ENCODE measurements at places on chromosomes 5 and 9.

GRCh38 chr5:78698191-78698791 lies 49.7 kb upstream of the LHFPL2 start:
- no peak for DNase-seq

- DNase-seq = no peak
Measured at GRCh38 chr5:177142098-177142611, 8.6 kb downstream of the NSD1 start.

DNA sequence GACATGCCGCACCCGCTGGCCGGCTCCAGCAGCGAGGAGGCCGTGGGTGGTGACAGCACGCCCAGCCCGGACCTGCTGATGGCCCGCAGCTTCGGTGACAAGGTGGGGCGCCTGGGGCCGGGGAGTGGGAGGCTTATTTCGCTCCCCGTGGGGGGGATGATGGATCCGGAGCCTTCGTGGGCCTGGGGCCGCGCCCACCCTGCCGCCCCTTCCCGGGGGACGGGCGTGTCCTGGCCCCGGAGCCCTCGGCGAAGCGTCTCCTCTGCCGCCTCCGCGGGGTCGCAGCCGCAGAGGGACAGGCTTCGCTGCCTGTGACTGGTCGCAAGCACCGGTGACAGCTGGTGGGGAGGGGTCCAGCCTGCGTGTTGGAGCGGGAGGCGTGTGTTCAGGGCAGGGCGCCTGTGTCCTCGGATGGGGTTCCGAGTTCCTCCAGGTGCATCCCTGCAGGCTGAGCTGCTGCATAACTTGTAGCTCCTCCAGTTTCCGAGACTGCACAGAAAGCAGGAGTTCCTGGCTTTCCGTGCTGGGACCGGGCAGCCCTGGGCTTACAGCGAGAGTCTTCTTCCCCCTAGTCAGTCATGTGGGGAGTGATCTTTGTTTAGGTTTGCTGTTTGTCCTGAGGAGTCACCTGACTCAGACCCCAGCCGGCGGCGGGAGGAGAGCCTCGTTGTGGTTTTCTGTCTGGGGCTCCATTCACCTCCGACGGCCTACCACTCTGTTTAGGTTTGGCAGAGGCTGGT lies 666 bp downstream of the SNX30 start:
- DNase-seq = no peak

GRCh38 chr5:7849681-7850394 lies 1.1 kb downstream of the CFAP90 start:
- no peak for DNase-seq

DNA sequence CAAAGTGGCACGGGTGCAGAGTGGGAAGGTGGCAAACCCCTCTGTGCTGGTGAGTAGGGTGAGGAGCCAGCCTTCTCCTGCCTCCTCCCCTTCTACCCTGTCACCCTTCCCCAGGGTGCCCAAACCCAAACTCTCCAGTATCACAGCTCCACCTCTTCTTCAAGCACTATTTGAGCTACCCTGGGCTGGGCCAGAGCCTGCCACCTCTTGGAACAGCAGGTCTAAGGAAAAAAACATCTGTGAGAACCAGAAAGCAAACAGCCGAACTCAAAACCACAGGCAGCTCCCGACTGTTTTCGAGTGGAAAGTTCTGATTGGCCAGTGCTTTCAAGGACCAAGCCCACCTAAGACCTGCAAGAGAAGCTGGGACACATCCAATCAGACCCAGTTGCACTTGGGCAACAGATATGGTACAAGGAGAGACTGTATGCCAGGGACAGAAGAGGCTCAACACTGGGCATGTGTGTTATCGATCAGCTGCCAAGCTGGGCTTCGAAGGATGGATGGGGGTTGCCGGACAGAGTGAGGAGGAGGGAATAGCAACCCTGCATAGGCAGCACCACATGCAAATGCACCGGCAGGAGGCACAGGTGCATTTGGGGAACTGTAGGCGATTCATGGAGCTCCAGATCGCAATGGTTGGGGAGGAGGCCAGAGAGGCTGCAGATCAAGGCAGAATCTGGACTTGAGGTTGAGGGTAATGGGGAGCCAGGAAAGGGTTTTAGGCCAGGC lies 19.7 kb downstream of the ACSL6 start:
- DNase-seq = no peak

DNA sequence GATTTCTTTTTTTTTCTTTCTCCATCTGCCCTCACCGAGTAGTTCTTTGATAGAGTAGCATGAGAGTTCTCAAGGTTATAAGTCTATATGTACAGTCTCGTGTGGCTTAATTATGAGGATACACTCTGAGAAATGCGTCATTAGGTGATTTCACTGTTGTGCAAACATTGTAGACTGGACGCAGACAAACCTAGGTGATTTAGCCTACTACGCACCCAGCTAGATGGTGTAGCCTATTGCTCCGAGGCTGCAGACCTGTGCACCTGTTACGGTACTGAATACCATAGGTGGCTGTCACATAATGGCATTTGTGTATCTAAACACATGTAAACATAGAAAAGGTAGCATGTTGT lies 26.9 kb upstream of the CORO2A start:
- no peak for DNase-seq

- DNase-seq = no peak
Measured at GRCh38 chr5:89129941-89130340, 247.0 kb upstream of the MEF2C start.

DNA sequence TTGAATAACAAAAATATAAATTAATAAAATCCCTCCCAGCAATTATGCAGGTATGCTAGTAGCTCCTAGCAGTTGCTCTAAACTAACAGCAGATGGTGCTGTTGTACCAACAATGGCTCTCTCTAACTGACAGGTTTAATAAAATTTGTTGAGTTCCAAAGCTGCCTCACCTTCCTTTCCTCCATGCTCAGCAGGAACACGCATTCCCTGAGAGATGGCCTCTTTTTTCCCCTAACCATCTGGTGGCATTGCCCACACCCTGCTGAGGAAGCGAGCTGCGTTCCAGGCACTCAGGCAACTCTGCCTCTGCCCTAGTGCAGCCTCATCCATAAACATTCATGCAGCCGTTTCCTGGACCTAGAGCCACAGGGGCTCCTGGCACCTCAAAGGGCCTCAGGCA lies 106.2 kb downstream of the KLHL3 start:
- DNase-seq = no peak

DNA sequence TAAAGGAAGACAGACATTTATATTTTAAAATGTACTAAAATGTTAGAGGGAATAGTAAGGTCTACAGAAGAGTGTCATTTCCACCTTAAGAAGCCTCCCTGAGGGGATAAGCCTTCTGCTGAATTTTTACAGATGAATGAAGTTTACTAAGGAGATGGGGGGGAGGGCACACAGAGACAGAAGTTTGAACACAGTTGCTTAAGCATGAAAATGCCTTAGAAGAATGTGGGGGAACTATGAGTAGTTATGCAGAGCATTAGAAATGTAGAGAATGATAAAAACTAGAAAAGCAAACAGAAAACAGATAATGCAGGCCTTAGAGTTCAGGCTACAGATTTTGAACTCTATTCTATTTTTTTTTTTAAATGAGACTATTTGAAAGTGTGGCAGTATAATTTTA lies 232.2 kb upstream of the VLDLR start:
- no peak for DNase-seq

DNA sequence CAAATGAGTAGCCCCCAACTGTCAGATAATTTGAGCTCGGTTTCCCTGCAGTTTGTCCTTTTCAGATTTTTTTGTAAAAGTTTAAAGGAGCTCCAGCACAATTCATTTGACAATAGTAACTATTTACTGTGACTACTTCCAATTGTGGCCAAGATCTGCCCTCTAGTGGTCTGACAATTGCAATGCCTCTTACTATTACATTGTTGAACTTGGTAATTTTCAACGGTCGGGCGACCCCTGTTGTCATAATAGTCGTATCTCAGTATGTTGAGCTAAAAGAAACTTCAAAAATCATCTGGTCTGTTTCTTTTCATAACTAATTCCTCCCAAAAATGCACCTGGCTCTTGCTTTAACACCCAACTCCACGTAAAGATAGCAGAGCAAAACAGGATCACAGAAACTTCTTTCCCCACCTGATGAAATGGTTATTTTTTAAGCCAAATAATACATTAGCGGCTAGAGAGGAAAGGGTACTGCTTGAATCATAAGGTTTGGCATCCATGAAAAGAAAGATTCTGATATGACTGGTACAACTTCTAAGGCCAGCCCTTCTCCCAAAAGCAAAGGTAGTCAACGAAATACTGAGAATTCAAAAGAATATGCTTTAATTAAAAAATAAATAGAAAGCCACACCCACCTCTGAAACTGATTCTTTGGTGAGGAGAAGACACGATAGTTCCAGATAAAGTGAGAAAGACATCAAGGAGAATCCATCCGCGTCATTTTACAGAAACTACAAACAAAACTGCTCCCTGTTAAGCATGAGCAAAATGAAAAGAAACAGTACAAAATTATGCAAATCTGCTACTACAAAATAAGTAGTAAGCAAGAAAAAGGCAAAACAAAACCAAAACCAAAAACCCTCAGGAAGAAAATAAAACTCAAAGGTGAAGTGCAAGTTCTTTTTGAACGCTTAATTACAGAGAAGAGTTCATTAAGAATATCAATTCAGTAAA lies 76.9 kb upstream of the HTR4 start:
- peak; percentile 61 for DNase-seq

- DNase-seq = no peak
Measured at GRCh38 chr5:146947181-146947941, 68.8 kb upstream of the PPP2R2B start.

DNA sequence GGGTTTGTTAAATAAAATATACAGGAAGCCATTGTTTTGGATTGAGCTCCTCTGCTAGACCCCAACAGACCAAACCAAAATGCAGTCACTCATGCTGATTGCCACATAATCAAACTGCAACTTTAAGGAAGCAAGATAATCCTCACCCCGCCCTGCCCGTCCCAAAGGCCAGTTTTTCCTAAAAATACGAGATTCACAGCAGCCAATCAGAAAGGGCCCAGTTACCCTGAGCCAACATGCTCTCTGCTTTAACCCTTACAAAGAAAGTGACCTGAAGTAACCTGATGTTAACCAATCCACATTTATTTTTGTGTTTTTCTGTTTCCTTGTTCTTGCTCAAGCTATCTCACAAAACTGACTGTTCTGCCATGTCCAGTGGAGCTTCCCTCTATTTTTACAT lies 21.5 kb upstream of the RNF20 start:
- no peak for DNase-seq

GRCh38 chr9:123090956-123091355 lies 57.5 kb downstream of the GPR21 start:
- no peak for DNase-seq

DNA sequence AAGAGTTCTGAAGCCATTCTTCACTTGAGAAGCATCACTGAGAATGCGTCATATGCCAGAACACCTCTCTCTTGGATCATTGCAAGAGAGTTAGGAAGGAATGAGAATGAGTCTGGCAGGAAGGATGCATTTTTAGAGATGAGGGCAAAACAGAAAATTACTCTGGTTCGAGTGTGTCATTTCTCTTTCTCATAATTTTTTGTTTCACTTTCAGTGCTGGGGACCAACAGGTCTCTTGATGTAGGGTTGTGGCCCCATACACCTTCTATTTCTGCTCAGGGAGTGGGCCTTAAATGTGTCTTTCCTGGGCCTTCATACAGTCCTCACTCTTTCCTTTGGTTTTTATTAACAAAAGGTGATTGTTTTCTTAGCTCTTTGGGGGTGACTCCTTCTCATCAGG lies 302.4 kb downstream of the NR3C1 start:
- DNase-seq = no peak

DNA sequence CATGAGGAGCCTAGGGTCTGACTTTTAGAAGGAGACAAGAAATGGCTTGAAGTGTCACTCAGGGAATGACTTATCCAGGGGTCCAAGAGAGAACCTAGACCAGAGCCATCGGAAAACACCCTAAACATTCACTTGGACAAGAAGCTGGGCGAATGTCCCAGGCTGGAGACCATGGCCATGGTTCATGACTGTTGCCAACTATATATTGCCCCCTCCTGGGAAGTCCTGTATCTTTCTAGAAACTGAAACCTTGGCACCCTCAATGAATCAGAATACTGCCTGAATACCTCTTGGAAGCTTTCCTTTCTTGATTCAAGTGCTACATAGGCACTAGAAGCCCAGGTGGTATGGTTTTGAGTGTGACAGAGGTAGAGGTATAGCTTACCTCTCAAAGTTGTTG lies 29.9 kb downstream of the TRMO start:
- no peak for DNase-seq

DNA sequence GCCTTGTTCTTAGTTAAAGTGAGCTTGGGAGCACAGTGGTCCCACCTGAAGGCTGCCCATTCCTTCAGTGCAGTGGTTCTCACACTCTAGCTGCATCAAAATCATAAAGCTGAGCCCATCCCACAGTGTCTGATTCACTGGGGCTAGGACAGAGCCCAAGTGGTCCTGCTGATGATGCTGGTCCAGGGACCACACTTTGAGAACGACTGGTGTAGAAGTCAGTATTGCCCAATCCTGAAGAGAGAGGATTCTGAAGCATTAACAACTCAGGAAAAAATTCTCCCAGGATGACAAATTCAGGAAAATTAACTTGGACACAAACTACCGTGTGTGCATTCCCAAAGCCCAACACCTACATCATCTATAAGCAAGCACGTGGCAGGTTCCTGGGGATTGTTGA lies 176.2 kb downstream of the GABBR2 start:
- DNase-seq = no peak

- no peak for DNase-seq
Measured at GRCh38 chr9:124480621-124480981, 26.6 kb downstream of the NR5A1 start.

DNA sequence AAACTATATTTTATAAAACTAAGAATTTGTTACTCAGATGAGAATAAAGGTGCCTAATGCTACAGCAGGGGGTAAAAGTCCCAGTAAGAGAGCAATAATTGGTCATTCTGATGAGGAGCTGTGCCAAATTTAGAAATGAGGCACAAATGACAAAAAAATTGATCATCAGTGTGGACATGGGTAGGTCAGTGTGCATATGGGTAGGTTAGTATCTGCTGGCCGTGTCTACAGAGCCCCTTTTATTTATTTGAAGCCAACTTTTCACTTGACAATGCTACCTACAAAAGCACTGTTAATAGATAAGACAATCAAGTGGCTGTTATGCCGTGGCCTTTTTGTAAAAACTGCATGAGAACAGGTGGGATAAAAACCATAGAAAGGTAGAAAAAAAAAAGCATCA lies 454.6 kb downstream of the RAB3C start:
- DNase-seq = no peak

DNA sequence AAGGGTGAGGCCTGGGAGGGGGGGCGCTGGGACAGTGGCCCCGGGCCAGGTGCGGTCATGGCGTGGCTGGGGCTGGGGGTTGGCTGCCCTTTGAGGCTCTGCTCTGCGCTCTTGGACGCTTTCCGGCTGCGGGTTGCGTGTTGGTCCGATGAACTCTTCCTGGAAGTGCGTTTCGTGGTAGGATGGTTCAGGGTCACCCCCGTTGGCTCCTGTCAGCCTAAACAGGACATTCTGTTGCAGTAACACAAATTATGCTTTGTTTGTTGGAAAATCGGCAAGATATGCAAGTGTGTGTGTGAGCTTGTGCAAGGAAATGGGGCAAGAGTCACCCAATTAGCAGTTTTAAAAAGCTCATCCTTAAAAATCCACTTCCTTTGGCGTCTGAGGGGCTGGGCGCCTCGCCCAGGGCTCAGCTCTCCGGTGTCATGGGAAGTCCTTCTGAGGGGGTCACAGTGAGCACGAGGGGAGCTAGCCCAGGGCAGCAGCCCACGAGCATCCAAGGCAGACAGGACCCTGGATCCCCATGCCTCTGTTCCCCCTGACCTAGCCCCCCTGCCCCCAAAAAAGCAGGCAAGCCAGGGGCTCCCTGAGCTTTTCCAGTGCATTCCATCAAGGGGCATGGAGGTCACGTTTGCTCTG lies 22.2 kb upstream of the RNU6ATAC start:
- DNase-seq = no peak

- peak; percentile 88 for DNase-seq
Measured at GRCh38 chr5:39424736-39425637, at the start of gene DAB2. TSS of gene DAB2 (minus strand) at chr5:39424980. CDS start at chr5:39394320, 30,660 bp downstream.
